ENCODE measurements at places on chromosomes 5 and 9.

DNA sequence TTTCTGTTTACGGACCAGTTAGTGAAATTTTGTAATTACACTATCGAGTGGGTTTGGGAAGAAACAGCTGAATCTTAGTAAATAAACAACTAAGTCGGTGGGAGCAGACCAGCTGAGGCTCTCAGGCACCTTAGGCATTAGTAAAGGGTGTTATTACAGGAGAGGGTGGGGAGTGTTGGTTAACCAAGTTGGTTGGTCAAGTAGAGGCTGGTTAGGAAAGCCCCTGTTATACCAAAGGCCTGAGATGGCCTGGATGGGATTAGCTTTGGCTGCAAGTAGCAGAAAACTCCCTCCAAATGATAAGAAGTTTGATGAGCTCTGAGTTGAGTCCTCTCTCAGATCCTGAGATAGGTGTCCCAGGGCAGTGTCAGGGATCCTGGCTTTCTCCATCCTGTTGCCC is 81.3 kb downstream of the PPARGC1B start:
- no peak for DNase-seq

GRCh38 chr5:62767650-62768049 is 189.0 kb downstream of the LRRC70 start:
- no peak for DNase-seq

DNA sequence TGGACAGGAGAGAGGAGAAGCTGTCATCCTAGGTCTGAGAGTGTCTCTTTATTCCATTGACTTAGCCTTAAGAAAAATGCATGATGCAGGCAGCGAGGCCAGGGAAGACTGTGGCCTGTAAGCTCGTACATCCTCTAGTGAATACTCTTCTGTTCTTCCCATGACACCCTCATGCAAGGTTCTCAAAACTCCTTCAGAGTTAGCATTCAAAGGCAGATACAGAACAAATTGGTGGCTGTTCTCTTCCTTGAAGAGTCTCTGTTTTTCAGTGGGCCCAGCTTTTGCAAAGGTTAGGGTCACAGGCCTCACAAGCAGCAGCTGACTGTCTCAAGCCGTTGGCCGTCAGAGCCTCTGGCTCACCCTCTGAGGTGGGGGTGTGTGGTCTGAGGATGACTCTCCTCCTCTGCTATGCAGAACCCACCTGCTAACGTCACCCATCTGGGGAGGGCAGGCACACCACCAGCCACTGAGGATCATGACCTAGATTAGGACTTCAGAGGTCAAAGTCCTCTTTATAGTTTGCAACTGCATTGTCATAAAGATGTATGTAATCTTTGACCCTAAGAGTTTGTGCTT is 15.1 kb downstream of the ADCY2 start:
- DNase-seq: no peak

- DNase-seq: no peak
Measured at GRCh38 chr5:61758711-61759110, 426.7 kb downstream of the ZSWIM6 start.

DNA sequence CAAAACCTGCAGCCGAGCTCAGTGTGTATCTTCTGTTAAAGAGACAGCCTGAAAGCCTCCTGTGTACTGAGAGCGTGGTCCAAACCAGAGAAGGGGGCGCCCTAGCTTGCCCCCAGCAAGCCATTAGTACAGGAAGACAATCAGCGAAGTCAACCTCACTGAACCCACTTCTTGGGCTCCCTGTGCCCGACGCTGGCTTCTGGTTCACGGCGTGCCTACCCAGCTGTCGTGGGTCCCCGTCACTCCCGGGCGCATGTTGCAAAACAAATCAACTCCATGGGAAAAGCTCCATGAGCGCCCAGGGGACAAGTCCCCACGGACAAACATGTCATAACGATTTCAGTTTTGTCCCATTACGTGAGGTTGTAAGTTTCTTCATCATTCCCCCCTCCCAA is 326.9 kb downstream of the SH3GL2 start:
- no peak for DNase-seq

DNA sequence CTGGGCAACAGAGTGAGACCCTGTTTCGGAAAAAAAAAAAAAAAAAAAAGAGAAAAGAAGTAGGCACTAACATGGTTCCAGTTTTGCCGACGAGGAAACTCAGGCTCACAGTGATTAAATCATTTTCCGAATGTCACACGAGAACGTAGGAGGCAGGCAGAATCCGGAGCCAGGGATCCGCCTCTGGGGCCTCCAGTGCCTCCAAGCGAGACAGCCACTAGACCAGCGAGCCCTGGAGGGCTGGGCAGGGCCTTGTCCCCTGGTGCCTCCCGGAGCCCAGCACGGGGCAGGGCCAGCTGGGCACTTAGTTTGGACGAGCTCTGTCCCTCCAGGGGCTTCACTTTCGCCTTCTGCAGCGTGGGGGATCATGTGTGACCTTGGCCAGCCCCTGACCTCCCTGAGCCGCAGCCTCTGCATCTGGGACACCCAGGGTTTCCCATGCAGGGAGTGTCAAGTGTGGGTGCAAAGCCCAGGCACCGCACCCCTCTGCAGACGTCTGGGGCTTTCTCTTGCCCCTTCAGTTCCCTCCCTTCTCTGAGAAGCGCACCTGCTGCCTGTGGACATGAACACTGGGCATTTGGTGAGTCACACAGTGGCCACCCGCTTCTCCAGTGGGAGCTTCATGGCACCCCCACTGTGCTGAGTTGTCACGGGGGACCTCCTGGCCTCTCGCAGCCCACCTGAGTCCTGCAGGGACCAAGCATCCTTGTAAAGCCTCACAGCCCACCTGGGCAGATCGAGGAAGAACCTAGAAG is 80.3 kb downstream of the RXRA start:
- DNase-seq: no peak

DNA sequence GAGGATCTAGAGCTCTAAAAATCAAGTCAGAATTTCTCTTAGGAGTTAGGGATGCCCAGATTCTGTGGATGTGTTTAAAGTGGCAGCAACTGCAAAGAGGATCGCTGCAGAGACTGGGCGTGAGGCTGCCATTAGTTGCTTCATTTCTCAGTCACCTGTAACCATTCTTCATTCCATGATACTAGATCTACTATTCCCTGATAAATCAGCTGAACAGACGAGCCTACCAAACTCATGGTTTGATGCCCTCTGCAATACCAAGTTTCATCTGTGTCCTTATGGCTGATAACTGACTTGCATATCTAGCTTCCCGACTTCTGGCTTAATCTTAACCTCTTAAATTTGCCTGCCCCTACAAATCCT is 33.3 kb downstream of the UBE2R2 start:
- no peak for DNase-seq

DNA sequence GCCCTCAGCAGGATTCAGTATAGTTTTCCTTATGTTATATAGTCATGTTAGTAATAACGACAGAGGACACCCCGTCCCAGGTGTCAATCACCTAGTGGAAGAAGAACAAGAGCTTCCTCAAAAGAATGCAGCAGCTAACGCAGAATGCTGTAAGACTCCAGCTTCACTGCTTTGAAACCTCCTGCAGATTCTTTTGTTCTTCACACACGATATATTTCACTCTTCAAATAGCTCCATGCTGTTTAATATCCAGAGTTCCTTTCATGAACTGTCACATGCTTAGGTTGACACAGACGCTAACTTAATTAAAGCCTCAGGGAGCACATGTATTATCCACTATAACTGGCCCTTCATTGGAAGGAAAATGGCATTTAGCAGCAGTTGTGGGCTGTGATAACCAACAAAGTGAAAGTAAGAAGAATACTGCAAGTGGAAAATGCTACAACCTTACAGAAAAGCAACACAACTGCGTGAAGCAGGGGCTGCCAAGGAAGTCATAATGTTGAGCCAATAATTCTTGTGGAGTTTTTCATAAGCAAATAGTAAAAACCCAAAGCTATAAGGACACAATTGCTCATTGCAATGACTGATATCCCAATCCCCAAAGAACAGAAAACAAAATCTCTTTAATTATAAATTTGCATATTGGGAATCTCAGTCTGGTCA is 387.5 kb downstream of the PLK2 start:
- DNase-seq: no peak

GRCh38 chr9:114735704-114736103 is 53.7 kb upstream of the TEX48 start:
- DNase-seq: no peak

- DNase-seq: no peak
Measured at GRCh38 chr9:86764221-86764624, 183.1 kb downstream of the GAS1 start.

DNA sequence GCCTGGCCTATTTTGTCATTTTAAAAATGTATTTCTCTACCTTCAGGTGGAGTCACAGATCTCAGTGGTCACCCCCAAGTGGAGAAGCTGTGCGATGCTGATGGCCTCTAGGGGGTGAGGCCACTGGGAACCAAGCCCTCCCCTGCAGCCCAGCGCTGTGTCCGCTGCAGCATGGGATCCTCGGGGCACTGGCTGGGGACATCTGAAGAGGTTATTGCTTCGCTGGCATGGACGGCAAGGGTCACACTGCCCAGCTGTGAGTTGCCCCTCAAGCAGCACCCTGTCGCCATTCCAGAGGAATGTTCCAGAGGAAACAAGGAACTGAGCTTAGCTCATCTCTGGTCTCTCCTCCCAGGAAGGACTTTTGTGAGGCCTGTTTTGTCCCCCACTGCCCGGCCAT is 119.6 kb upstream of the S1PR3 start:
- DNase-seq: no peak

- DNase-seq: no peak
Measured at GRCh38 chr5:123303802-123304201, 119.4 kb downstream of the CEP120 start.
